ENCODE measurements at places on chromosomes 12 and 14. TPM values are rescaled to one million over a fixed set of nuclear protein-coding genes. Genes with fewer than 3 reads are reported as not detected.

The PIK3C2G gene
- total RNA-seq = not detected

The ESR2 gene
- not detected for total RNA-seq

The HSPB8 gene
- 10.9 TPM for total RNA-seq

The SAMD15 gene
- 2.2 TPM for total RNA-seq

The SDSL gene
- 4.5 TPM for total RNA-seq

The ERBB3 gene
- total RNA-seq = 0.39 TPM

The SLC39A5 gene
- not detected for total RNA-seq

The HDAC7 gene
- total RNA-seq = 63.6 TPM

The SAMD4A gene
- total RNA-seq = 6.7 TPM

Measured in cardiac ventricle fibroblast (primary cell).